Aorta (tissue), 5 donors: ENCODE measurements at places on chromosomes 4 and X.

DNA sequence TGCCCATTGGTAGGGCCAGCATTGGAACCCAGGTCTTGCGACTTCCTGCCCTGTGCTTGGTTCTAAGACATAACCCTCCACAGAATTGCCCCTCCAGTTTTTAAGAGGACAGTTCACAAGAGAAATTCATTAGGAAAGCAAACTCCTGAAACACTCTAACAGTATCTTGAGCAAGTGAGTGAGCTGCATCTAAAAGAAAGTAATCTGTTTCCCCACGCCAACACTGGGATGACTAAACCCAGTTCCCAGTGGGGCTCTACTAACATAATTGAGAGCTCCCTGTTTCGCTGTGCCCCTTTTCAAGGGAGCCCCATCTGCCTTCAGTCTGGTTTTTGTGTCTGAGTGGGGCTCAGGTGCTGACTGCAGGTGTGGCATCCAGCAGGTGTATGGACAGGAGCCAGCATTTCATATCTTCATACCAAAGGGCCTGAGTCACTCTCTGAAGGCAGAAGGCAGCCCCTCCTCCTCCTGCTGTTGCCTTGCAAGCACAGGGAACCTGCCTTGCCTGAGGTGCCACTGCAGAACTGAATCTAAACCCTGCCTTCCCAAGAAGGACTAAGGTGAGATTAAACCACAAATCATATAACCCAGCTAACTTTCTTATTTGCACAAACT, 8.0 kb downstream of the AMOT start:
- no peak for DNase-seq

DNA sequence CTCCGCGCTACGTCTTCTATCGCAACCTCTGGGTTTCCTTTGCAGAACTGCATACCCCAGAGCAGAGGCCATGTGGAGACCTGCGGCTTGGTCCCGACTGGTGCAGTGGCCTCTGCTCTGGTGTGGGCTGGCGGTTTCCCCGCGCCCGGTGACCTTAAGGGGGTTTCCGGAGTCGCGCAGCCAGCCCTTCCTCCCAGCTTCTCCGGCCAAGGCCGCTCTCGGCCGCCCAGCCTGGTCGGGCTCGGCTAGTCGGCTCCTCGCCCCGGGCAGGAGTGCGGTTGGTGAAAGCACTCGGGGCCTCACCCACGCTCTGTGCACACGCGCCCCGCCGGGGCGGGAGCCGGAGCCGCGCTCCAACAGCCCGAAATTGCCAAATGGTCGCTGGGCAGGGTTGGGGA, 84.9 kb downstream of the BCOR start:
- DNase-seq: peak; percentile 87

DNA sequence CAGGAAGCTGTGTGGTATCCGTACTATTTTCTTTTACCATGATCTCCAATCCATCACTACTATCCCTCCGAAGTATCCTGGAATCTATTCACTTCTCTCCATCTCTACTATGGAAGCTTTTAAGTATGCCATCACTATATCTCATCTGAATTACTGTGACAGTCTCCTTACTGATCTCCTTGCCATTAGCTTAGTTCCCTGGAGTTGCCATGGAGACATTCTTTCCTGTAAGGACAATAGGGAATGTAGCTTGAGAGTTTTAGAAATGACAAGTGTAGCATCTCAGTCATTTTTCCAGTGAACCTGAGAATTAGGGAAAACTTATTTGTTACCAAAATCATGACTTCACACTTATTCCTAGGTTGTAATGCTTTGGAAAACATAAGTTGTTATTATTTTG, 86.3 kb downstream of the HPGD start:
- DNase-seq: no peak

GRCh38 chr4:150045410-150045809, 32.8 kb upstream of the DCLK2 start:
- no peak for DNase-seq

DNA sequence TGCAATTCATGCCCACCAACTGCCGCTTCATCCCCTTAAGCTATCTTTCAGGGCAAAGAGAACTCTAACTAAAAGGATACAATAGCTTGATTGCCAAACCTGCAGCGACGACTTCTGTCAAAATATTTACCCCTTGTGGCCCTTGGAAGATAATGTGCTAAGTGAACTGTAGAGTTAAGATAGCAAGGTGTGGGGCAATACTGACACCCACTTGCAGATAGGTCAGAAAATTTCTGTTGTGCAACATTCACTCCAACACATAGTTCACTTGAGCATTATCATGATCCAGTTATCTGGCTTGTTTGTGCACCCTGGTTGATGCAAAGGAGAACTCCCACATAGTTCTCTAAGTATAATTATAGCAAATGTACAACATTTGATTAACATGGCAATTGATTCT, 55.6 kb downstream of the RHOXF2B start:
- no peak for DNase-seq

GRCh38 chr4:138494931-138495330, 252.8 kb upstream of the SLC7A11 start:
- no peak for DNase-seq
